ENCODE measurements at places on chromosomes 5 and 9.

GRCh38 chr5:123433596-123433995, 10.4 kb upstream of the CEP120 start:
- no peaks in the 10 kb centered on the region for H3K4me1 ChIP-seq
- H3K27ac ChIP-seq, result no peak overlapping the region
- no peak overlapping the region for H3K4me3 ChIP-seq
- no peak for DNase-seq

DNA sequence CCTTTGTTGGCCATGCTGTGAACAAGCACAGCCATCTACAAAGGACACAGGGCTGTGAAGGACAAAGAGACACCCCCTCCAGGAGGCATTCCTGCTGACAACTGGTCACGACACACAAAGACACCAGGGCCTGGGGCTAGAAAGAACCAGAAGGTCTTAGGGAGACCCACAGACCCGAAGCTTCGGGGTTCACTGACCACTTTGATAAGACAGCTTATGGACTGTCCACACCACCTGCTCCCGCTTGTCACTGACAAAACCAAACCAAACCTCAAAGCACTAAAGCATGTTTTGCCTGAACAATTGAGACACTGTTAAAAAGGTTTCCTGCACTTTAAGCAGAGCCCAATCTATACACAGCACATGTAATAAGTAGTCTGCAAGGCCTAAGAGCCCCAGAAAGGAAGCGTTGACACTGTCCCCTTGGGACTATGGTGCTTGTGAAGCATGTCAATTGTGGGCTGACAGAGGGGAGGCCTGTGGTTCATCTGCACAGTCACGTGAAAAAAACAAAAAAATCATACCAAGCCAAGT, 185.0 kb downstream of the GAPVD1 start:
- H3K4me1 ChIP-seq, result no peaks in the 10 kb centered on the region
- DNase-seq, result no peak

GRCh38 chr5:43290726-43291125, 22.5 kb downstream of the HMGCS1 start:
- H3K27ac ChIP-seq, result no peak overlapping the region
- no peaks in the 10 kb centered on the region for H3K4me1 ChIP-seq

DNA sequence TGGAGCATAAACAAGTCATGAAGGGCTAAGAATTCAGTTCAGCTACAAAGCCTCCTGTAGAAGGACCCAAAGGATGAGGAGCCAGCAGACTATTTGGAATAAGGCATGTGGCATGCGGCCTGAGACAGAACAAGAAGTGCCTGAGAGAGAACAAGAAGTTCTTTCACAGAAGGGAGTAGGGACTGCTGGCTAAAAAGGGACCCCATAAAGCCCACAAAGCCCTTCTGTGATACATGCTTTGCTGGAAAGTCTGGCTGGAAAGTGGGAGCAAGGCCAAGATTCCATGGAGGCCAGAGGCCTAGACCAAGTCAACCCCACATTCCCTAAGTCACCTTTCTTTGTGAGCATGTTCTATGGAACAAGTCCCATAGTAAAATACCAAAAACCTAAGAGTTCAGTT, 35.9 kb upstream of the UBAP2 start:
- DNase-seq, result no peak
- H3K27me3 ChIP-seq, result no peaks in the 10 kb centered on the region
- peaks cover 31% of the 10 kb centered on the region for H3K36me3 ChIP-seq
- no peak overlapping the region for H3K4me3 ChIP-seq

DNA sequence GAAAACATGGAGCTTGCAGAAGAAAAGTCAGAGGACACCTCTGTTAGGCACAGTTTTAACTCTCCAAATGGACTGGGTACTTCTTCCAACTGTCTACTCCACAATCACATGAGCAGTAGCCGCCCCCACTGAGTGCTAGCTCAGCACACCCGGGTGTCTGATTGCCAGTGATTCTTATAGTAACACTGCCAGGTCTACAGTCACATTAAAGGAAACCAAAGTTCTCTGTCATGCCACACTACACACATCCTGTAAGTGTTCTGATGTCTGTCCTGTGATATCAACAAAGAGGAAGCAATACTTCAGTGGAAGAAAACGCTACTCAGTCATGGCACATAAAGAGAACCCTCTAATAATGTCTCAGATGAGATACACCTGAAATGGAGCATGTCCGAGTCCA, at the start of gene HAVCR2:
Gene HAVCR2, minus strand, starts transcription at position 69 of the 400 bp plus-strand sequence. Its CDS starts 61 bp downstream, at position 8.
- H3K27me3 ChIP-seq, result no peaks in the 10 kb centered on the region
- peak; percentile 12 for DNase-seq
- peak within 1 kb of the TSS; percentile 10 for H3K27ac ChIP-seq
- H3K4me3 ChIP-seq, result peak within 1 kb of the TSS; percentile 18
- H3K36me3 ChIP-seq, result no peaks in the 10 kb centered on the region

DNA sequence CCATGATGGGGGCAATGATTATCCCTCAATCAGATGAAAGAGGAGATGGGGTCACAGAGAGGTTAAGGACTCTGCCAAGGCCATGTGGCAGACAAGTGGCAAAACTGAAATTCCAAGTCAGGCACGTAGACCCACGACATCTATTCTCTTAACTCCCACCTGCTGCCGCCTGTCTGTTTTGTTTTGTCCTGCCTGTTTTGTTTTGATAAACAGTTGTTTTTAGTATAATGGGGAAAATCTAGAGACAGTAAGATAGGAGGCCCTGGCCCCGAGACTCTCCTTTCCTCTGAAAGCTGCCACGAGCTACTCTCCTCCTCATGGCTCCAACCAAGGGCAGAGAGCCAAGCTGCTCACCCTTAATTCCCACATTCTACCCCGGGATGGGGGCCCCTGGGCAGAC, 4.9 kb downstream of the FSTL4 start:
- H3K4me3 ChIP-seq, result no peak overlapping the region
- no peaks in the 10 kb centered on the region for H3K36me3 ChIP-seq
- H3K27me3 ChIP-seq, result peaks cover 18% of the 10 kb centered on the region
- DNase-seq, result no peak
- H3K27ac ChIP-seq, result no peak overlapping the region

GRCh38 chr5:67265951-67266350, 69.4 kb upstream of the CD180 start:
- no peak for DNase-seq
- H3K27me3 ChIP-seq, result no peaks in the 10 kb centered on the region

DNA sequence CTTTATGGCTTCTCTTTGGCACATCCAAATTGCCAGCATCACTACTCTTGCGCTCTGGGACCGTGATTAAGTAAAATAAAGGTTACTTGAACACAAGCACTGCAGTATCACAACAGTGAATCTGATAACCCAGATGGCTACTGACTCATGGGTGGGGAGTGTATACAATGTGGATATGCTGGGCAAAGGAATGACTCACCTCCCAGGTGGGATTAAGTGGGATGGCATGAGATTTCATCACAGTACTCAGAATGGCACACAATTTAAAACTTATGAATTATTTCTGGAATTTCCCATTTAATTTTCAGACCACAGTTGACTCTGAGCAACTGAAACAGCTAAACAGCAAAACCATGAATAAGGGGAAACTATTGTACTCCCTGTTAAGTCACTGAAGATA, 4.3 kb downstream of the GFM2 start:
- H3K4me3 ChIP-seq, result no peak overlapping the region
- H3K36me3 ChIP-seq, result peaks cover 33% of the 10 kb centered on the region
- DNase-seq, result no peak
- H3K27ac ChIP-seq, result no peak overlapping the region
- no peaks in the 10 kb centered on the region for H3K27me3 ChIP-seq

GRCh38 chr9:6590772-6591384, 54.7 kb downstream of the GLDC start:
- DNase-seq, result no peak
- H3K27me3 ChIP-seq, result no peaks in the 10 kb centered on the region
- H3K27ac ChIP-seq, result no peak overlapping the region
- no peaks in the 10 kb centered on the region for H3K4me1 ChIP-seq
- H3K4me3 ChIP-seq, result no peak overlapping the region
- no peaks in the 10 kb centered on the region for H3K36me3 ChIP-seq

- H3K27ac ChIP-seq, result no peak overlapping the region
- DNase-seq, result no peak
- H3K4me3 ChIP-seq, result no peak overlapping the region
- H3K36me3 ChIP-seq, result no peaks in the 10 kb centered on the region
- H3K27me3 ChIP-seq, result no peaks in the 10 kb centered on the region
- H3K4me1 ChIP-seq, result peaks cover 6% of the 10 kb centered on the region
Measured at GRCh38 chr9:100408546-100409175, 18.3 kb upstream of the MSANTD3 start.

DNA sequence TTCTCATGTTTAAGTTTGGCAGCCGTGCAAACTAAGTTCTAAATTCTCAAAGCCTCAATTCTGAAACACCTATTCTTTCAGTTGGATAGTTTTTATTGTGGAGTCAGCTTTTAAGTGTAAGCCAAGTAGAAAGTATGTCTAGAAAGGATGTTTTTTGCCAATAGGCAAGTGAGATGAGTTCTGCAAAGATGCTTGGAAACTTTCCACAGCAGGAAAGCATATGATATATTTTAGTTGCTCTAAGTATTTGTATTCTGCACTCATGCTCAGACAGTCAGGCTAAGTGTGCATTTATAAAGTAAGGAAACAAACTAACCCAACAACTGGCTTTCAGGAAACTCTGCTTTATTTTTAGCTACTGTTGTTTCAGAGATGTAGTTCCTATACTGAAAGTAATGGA, 67.3 kb upstream of the CDH18 start:
- no peak for DNase-seq
- H3K4me3 ChIP-seq, result no peak overlapping the region
- H3K36me3 ChIP-seq, result no peaks in the 10 kb centered on the region
- no peak overlapping the region for H3K27ac ChIP-seq

- DNase-seq, result no peak
- H3K4me3 ChIP-seq, result no peak overlapping the region
- H3K27ac ChIP-seq, result no peak overlapping the region
- no peaks in the 10 kb centered on the region for H3K36me3 ChIP-seq
- no peaks in the 10 kb centered on the region for H3K27me3 ChIP-seq
Measured at GRCh38 chr5:140372971-140373487, 13.0 kb downstream of the SLC4A9 start.

DNA sequence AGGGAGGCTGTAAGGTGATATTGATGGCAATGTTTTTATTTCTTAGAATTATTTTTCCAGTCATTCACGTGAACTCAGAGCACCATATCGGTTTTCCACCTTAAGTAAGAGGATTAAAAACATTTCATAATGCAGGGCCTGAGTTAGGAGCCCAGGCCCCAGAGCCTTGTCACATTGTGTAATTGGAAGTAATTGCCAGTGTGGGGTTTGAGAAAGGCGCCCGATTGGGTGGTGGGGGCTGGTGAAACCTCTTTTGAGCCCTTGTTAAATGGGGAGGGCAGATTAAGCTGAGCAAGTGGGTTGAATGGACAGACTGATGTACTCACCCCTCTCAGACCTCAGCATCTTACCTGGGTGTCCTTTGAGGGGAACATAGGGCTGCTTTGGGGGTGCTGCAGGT, 116.7 kb upstream of the PITX1 start:
- no peaks in the 10 kb centered on the region for H3K27me3 ChIP-seq
- DNase-seq, result no peak
- no peaks in the 10 kb centered on the region for H3K4me1 ChIP-seq
- no peak overlapping the region for H3K27ac ChIP-seq

All from effector memory CD4-positive, alpha-beta T cell (primary cell).